ENCODE measurements at places on chromosomes 3 and 15. TPM values are rescaled to one million over a fixed set of nuclear protein-coding genes. Genes with fewer than 3 reads are reported as not detected.

ACAP2 gene
- total RNA-seq, result 79.6 TPM

TGM5 gene
- not detected for total RNA-seq

LOXL1 gene
- total RNA-seq, result 65.4 TPM

P3H2 gene
- 11.1 TPM for total RNA-seq

RYR3 gene
- 0.09 TPM for total RNA-seq

TTBK2 gene
- 7.8 TPM for total RNA-seq

FBXL2 gene
- 9.8 TPM for total RNA-seq

PFKFB4 gene
- 6.0 TPM for total RNA-seq

HRG gene
- total RNA-seq, result under 0.01 TPM

RTP4 gene
- total RNA-seq, result 2.0 TPM

CPLX3 gene
- total RNA-seq, result not detected

DPPA2 gene
- not detected for total RNA-seq

ALDH1A3 gene
- 51.5 TPM for total RNA-seq

SLC22A13 gene
- total RNA-seq, result 0.28 TPM

COLQ gene
- total RNA-seq, result 0.46 TPM

CASR gene
- total RNA-seq, result not detected
